ENCODE measurements at places on chromosomes 3 and 15.

- DNase-seq, result no peak
Observed at GRCh38 chr3:143427631-143428030, 308.1 kb downstream of the CHST2 start.

GRCh38 chr3:69428657-69429255 is 42.9 kb upstream of the FRMD4B start:
- no peak for DNase-seq

GRCh38 chr15:79582650-79583049 is 150.5 kb downstream of the MINAR1 start:
- no peak for DNase-seq

- DNase-seq, result peak; percentile 39
Observed at GRCh38 chr3:182258538-182259177, 534.6 kb upstream of the ATP11B start.

DNA sequence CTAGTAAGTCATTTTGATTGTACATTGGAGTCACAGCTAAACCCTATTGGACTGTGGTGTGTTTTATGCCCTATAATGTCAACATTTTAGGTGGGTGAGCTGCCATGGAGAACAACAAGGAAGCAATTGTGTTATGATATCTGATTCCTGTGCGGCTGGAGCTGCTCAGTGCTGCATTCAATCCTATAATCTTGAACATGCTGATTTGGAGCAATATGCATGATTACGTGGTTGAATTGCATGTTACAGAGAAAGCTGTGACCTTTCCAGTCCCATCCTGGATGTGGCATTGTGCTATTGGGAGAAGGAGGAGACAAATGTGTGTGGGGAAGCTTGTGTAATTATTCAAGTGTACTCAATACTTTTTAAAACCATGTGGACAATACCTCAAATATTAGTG is 20.1 kb upstream of the C3orf49 start:
- no peak for DNase-seq

GRCh38 chr3:154011036-154011435 is 110.2 kb upstream of the ARHGEF26 start:
- DNase-seq, result no peak

DNA sequence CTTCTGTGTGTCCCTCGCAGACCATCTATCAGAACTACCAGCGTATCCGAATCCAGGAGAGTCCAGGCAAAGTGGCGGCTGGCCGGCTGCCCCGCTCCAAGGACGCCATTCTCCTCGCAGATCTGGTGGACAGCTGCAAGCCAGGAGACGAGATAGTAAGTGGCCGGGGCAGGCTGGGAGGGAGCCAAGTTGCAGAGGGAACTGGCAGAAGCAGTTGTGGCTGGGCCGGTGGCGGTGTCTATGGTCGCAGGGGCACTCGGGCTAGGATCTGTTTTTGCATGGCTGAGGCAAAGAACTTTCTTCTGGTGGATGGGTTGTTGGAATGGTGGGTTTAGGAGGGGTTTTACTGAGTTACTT is 10.1 kb downstream of the MCM2 start:
- no peak for DNase-seq

DNA sequence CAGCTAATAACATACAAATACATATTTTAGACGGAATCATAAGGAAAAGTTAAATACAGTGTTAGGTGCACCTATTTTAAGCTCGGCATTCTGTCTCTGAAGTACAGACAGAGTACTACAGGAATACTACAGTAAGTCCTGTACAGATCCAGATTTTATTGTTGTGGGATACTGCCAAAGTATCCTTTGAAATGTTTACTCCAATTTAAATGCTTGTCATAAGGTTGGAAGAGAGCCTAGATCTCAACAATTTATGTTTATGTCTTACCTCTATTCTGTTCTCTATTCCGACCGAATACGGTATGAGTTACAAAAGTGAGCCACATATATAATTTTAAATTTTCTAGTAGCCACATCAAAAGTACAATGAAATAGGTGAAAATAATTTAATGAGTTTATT is 25.3 kb downstream of the PLD1 start:
- no peak for DNase-seq

DNA sequence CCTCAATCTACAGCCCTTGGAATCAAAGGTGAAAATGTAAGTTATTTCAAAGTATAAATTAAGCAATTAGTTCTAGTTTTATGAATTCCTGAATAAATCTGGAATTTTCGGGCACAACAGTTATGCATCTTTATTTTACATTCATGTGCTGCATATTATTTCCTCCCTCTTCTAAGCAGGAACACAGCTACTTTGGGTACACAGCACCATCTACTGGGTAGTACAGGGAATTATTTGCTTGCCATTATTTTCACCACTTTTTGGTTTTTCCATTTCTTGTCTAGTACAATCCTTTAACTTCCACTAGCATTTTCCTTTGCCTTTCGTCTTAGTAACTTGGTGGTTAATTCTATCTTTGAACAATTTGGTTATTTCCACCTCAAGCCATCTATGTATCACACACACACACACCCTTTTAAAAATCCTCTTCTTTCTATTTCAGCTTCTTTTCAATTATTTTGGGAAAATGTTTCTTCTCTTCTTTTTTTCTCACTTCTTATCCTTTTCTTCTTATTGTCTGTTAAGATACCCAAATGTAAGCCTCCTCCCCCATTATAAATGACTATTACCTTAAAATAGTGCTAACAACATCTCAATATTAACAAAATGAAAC is 451.0 kb downstream of the MFSD1 start:
- DNase-seq, result peak; percentile 86

GRCh38 chr15:26156051-26156450 is 292.9 kb upstream of the ATP10A start:
- DNase-seq, result no peak

- DNase-seq, result peak; percentile 89
Observed at GRCh38 chr3:134885877-134886621, 91.0 kb downstream of the EPHB1 start.

DNA sequence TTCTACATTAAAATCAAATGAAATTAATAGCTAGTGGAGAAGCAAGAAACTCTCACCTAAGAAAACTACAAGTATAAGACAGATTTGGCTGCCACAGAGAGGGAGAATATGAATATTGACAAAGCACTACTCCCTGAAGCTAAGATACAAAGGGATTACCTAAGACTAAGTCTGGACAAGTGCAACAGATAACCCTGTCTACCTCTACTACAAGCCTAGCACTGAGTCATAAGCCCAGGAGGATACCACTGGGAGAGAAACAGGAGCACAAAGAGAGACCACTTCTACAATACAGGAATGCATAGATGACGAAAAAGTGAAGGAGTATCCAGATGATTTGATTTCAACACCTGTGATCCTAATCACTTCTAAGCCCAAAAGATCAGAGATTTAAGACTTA is 10.4 kb downstream of the ATP13A4 start:
- no peak for DNase-seq

- no peak for DNase-seq
Observed at GRCh38 chr15:93321881-93322282, 232.9 kb upstream of the RGMA start.

DNA sequence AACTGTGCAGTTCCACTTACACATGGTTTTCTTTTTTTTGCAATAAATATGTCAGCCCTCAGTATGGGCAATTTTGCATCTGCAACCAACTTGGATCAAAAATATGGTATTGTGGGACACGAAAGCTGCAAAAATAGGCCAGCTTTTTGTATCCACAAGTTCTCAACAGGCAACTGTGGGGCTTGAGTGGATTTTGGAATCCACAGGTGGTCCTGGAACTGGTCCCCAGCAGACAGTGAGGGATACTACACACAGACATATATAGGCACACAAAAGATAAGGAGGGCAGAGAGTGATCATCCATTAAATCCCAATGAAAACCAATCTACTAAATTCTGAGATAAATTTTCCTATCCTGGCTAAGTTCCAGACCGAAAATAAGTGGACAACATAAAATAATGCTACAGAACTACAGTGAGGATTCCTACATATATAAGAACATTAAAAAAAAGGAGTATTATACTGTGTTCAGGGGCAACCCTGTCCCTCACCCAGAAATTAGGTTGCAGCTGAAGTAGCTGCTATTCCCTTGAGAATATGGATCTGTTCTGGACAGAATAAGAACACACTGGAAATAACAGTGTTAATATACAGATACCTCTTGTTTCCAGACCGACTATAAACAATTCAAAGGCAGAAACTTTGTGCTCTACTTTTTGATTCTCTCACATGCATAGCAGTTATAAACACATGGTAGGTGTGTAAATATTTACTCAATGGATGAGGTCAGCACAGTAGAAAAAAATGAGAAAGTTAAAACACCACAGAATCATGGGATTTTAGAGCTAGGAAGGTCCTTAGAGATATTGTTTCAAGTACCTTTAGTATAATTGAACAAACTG is 25.4 kb downstream of the DENND4A start:
- DNase-seq, result no peak

GRCh38 chr3:40470701-40471100 is 6.2 kb upstream of the ZNF619 start:
- no peak for DNase-seq

DNA sequence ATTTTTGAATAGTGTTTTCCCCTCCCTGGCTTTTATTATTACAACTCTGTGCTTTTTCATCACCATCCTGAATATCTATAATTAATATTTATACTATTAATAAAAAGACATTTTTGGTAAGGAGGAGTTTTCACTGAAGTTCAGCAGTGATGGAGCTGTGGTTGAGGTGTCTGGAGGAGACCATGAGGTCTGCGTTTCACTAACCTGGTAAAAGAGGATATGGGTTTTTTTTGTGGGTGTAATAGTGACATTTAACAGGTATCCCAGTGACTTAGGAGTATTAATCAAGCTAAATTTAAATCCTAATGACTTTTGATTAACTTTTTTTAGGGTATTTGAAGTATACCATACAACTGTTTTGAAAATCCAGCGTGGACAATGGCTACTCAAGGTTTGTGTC is 24.4 kb downstream of the CTNNB1 start:
- no peak for DNase-seq

DNA sequence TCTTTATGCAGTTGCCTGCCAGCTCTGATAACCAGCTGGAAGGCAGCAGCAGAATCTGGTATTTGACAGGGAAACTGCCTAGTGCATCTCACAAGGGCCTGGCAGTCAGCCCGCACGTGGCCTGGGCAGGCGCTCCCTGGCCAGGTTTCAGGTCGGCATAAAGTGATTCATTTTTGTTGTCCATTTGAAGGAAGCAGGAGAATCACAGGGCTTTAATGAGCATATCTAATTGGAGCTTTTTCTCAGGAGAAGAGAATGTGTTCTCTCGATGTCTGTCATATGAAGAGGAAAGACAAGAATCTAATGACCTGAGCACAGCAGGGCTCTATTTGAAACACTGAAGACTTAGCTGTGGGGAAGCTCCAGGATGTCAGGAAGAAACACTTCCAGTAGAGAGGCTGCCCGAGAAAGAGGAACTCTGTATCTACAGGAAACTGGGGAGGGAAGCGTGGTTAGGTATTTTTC is 98.8 kb upstream of the MB21D2 start:
- peak; percentile 60 for DNase-seq

GRCh38 chr3:141289228-141289772 is 57.7 kb downstream of the PXYLP1 start:
- no peak for DNase-seq

DNA sequence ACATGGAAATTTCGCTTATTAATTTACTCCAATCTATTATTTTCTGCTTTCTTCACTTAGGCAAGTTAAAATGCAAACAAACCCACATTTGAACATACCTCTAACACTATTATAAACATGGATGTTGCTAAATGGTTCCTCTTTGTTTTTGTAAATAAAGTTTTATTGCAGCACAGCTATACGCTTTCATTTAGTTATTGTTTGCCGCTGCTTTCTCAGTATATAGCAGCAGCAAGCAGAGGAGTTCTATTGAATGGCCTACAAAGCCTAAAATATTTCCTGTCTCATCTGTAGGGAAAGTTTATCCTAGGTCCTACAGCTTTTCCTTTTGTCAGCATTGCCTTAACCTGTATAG is 7.9 kb upstream of the CHD2 start:
- no peak for DNase-seq

GRCh38 chr3:169846458-169847193 is 23.1 kb downstream of the LRRC31 start:
- DNase-seq, result peak; percentile 88

- no peak for DNase-seq
Observed at GRCh38 chr3:126655887-126656286, 963 bp upstream of the TXNRD3 start.

- DNase-seq, result peak; percentile 94
Observed at GRCh38 chr15:40982855-40983254, 29.6 kb downstream of the CHAC1 start.

DNA sequence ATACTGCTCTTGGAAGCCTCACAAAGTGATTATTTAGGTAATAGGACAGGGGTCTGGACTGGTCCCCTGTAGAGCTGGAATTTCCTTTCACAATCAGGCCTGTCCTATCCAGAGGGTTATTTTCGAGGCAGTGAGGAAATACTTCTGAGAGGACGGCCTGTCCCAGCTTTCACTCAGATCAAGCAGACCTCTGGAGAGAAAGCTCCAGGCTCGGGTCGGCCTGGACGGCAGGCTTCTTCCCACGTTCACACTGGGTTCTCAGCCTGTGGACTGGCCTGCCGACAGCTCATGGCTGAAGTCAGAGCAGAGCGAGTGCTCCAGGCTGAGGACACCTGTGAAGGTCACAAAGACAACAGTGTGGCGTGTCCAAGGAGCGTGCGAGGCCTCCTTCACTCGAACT is 405.3 kb downstream of the VPS13C start:
- no peak for DNase-seq

- DNase-seq, result no peak
Observed at GRCh38 chr3:127043041-127043641, 60.2 kb downstream of the PLXNA1 start.

Measured in HT1080 (cell line).